ENCODE measurements at places on chromosomes 11 and 22.

DNA sequence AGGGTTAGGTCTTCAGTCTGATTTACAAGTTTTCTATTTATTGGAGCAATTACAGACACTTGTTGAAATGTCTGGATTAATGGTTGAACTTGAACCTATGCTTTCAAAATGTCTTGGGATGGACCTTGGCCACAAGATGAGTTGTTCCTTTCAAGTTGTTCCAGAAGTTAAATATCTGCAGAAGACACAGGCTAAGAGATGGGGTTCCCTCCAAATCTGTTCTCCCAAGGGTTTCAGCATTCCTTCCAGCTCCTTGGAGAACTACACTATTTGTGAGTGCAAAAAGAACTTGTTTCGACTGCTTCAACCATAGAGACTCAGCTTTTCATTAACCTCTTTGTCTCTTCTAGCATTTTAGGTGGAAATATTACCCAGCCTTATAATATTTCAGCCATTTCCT is 189.0 kb upstream of the BLID start:
- no peak for DNase-seq

DNA sequence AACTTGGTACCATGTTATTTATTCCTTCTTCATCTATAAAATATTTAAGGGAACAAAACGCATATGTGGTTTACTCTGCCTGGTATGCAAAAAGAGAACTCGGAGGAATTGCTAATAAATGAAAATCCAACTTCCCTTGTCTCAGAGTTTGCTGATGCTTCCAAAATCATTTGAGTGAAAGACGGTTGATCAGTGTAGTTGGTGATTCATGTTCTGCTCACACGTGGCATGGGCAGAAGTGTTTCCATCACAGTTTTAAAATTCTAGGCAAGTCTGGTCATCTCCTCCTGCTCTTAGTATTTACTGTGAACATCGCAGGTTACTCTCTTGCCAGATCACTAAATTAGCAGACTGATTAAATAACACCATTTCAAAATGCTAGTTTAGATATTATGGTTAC is 11.9 kb upstream of the PARVB start:
- DNase-seq = no peak

DNA sequence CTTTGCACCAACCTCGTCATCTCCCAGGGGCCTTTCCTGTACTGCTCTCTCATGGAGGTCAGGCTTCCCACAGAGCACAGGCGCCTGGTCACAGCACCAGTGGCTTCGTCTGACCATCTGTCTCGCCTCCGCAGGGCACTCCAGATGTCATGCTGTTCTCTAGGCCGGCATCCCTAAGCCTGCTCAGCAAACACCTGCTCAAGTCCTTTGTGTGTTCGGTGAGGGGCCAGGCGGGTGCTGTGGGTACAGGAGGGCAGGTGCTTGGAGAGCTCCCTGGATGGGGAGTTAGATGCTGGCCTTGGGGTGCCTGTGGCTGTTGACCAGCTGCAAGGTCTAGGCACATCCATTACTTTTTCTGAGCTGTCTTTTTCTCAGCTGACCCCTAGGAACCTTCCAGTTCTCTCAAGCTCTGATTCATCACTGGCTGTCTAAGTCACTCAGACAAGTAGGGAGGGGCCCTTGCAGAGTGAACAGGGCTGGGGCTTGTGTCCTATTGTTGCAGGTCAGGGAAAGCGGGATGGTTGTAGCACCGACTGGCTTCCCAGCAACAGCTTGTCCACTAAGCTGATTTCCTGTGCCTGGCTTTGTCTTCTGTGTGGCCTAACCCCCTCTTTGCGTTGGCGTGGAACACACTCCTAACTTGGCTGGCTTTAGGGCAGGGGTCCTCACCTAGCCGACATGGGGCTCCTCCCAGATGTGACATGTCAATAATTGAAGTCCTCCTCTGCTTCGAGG is 9.2 kb downstream of the CLDN5 start:
- no peak for DNase-seq

GRCh38 chr11:69715446-69715845 is 11.6 kb upstream of the FGF19 start:
- DNase-seq = no peak

GRCh38 chr11:134074346-134074745 is 5.5 kb downstream of the JAM3 start:
- no peak for DNase-seq

GRCh38 chr11:91350931-91351330 is 873.7 kb upstream of the FAT3 start:
- no peak for DNase-seq

DNA sequence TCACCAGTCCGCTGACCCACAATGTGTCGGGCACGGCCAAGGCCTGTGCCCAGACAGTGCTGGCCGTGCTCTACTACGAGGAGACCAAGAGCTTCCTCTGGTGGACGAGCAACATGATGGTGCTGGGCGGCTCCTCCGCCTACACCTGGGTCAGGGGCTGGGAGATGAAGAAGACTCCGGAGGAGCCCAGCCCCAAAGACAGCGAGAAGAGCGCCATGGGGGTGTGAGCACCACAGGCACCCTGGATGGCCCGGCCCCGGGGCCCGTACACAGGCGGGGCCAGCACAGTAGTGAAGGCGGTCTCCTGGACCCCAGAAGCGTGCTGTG is 6.1 kb downstream of the SLC35C1 start:
- no peak for DNase-seq

DNA sequence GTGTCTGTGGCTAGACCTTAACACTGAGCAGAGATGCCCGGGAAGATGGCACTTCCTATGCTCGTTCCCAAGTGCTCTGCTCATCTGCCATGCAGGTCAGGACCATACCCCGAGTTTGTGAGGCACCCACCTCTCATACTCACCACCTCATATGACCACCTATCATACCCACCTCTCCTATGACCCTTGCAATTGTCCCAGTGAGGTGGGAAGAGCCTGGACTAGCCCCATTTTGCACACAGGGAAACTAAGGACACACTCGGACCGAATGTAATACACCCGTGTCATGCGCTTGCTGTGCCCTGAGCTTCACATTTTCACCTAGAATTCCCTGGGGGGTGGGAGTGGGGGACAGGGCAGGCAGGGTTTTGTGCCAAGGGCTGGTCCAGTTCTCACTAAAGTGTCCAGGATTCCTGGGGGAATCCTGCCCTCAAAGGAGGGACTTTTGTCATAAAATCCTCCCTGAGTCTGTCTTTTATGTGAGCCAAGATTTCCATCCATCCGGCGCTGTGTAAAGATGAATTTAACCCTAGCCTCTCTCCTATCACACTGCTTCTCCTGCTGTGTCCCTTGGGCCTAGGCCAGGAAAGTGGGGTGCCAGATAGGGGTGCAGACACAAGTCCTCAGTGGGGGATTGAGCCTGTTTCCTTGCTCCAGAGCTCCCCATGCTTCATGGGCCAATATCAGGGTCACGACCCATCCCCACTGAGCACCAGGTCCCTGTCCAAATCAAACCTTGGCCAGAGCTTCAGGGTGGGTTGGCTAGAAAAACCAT is 20.0 kb downstream of the TPBGL start:
- no peak for DNase-seq

DNA sequence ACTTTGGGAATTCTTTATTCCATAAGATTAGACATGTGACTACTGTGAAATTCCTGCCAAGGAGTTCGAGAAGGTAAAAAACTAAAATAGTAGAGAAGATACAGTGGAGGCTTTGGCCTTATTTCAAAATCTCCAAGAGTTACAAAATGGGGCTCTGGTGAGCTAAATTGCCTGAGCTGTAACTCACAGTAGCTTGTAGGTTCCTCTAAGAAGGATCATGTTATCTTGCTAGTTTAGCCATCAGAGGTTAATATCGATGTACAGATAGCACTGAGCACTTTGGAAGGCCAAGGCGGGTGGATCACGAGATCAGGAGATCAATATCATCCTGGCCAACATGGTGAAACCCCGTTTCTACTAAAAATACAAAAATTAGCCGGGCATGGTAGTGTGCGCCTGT is 81.1 kb downstream of the USP35 start:
- no peak for DNase-seq

- no peak for DNase-seq
Measured at GRCh38 chr22:50169774-50170341, 673 bp upstream of the PANX2 start.

DNA sequence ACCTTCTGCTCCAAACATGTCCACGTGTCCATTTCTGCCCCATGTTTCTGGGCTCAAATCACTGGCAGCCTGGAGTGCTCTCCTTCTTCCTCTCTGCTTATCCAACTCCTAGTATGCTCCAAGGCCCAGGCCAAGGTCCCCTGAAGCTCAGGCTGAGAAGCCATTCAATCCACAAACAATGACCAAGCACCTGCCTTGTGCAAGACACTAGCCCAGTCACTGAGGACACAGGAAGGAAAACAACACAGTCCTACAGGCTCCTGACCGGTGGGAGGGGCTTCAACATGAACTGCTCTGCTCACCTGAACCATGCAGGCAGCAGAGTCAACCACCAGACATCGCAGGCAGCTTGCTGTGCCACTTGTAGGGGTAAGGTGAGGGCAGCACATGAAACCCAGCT is 93.6 kb downstream of the RPL27A start:
- no peak for DNase-seq

- no peak for DNase-seq
Measured at GRCh38 chr11:44351006-44351660, 41.2 kb upstream of the ALX4 start.

GRCh38 chr11:119339589-119340334 is 921 bp downstream of the C1QTNF5 start:
- DNase-seq = peak; percentile 74

- DNase-seq = no peak
Measured at GRCh38 chr11:91792779-91793262, 431.8 kb upstream of the FAT3 start.

Measured in substantia nigra (tissue), 51 donors.